Mesenteric fat pad (tissue), 1 donor: ENCODE measurements at places on chromosomes 6 and 20. TPM values are rescaled to one million over a fixed set of nuclear protein-coding genes. Genes with fewer than 3 reads are reported as not detected.

GRCh38 chr6:16961577-16961976 lies 140.3 kb upstream of the STMND1 start:
- DNase-seq, result no peak

- DNase-seq, result no peak
These were observed 43.0 kb downstream of the TIAM2 start for GRCh38 chr6:155038104-155038503.

The LY6G6F gene
- total RNA-seq, result not detected

DNA sequence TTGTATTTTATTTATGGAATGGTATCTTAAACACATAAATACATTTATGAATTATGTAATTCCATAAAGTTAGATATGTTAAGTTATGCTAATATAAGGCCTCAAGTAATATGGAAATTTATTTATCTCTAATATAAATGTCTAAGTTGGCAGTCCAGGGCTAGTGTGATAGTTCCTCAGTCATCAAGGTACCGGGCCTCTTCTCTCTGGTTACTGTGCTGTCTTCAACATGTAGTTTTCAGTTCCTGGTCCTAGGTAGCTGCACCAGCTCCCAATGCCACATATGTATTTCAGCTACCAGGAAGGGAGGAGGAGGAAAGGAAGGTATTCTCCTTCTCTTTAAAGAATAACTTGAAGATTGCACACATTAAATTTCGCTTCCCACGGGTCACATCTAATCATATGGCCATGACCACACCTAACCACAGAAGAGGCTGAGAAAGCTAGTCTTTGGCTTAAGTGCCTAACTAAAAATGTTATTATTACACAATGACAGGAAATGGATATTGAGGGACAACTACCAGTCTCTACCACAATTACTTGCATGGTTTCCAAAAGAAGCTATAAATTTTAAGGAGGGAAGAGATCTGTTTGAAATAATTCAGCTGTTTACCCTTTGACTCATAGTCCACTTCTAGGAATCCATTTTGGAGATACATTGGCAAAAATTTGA lies 68.6 kb downstream of the BCKDHB start:
- DNase-seq, result no peak

DNA sequence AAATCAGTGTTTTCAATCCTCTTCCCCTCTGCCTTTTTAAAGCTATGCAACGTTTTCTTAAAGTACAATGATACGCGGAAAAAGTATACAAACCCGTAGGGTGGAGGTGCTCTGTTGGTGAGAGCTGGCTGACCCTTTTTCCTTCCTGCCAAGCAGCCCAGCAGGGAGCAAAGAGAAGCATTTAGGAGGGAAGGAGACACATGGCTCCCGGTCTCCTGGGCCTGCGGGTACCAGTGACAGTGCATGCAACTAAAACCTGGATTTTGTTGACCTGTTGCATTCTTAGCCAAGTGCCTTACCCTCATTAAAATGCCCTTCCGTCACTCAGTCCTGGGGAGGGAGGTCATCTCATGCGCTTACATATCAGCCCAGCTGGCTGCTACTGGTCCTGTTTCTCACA lies 87.2 kb downstream of the SLX4IP start:
- no peak for DNase-seq

The MAK gene
- 0.71 TPM for total RNA-seq

The MPIG6B gene
- not detected for total RNA-seq

DNA sequence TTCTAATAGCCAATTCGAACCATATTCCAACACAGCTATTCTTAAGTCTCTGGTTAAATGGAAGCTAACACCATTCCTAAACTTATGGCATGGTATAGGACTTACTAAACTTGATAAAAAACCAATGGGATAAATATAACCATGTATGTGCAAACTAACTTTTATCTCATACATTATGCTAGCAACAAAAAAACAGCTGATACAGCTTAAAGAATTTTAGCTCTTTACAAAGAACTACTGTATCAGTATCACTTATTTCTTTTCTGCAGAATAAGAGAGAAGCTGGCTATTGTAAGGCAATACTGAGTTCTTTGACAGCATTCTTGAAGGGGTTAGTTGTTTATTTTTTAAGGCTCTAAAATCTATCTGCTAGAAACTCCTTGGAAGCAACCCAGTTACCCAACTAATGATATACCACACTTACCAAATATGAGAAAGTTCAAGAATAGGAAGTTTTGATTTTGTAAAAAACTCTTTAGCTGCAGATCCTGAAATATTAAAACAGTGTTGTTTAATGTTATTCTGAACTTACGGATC lies 44.9 kb downstream of the REPS1 start:
- no peak for DNase-seq

- DNase-seq, result no peak
These were observed 147.0 kb downstream of the HS3ST5 start for GRCh38 chr6:114195631-114196403.

GRCh38 chr6:68760485-68760884 lies 125.4 kb downstream of the ADGRB3 start:
- no peak for DNase-seq

The HCK gene
- 35.1 TPM for total RNA-seq

DNA sequence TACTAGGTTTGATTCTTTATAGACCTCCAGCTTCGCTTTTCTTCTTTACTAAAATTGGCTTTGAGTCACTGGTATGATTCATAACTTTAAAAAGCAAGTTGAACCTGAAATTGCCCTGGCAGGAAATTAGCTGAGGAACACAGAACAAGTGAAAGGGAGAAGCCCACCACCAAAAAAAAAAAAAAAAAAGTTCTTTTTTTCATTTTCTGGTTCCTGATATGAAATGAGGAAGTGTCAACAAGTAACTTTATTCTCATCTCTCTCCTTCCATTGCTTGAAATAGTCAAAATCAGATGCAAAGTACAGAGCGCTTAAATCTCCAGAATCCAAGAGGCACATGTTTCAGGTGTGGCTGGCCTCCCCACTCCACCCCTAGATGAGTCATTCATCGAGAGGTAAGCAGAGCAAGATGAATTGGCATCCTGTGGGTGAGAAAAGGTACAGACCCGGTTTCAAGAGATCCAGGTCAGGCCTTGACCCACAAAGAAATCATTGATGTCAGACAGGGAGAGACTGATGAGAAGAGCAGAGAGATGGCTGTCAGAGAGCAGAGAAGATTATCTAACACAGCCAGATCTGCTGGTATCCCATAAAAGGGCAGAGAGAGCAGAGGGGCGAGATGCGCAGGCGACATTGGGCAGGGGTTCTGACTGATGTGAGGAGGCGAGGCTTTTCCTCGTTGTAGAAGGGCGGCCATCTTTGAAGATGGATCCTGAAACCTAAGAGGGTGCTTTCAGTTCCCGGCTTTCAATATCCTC lies 54.8 kb upstream of the MBOAT1 start:
- no peak for DNase-seq

DNA sequence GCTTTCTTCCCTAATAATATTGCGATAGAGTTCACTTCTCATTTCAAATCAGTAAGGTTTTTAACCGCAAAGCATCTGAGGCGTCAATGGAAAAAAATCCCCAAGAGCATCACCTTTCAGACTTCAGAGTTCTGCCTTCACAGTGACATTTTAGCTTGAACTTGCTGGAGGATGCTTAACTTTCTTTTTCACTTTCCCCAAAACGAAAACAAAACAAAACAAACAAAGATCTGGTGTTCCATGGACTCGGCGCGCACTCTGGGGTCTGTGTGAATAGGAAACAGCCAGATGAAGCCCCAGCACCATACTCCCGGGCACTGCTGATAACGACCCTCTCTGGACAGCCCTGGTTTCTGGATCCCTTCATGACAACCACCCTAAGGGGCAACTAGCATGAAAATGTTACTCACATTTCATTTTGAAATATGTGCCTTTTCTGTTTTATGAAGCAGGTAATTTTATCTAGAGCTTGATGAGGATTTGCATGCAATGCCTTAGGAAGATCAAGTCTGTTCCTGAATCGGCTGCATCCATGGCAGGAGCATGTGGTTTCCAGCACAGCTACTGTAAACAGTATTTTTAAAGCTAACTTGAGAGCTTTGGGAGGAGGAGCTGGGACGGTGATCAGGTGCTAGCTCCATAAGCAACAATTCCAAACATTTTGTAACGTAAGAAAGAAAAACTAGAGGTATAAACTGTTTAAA lies 44.5 kb downstream of the RAMACL start:
- no peak for DNase-seq

GRCh38 chr6:25689966-25690365 lies 38.0 kb downstream of the SCGN start:
- DNase-seq, result no peak

The TNXB gene
- 187 TPM for total RNA-seq

- DNase-seq, result no peak
These were observed 118.0 kb downstream of the B3GAT2 start for GRCh38 chr6:70838907-70839285.

GRCh38 chr6:79568996-79569395 lies 31.8 kb upstream of the LCA5 start:
- DNase-seq, result no peak

The LAMA2 gene
- 82.9 TPM for total RNA-seq

- no peak for DNase-seq
These were observed 375.9 kb upstream of the PTCHD4 start for GRCh38 chr6:48486876-48487275.

DNA sequence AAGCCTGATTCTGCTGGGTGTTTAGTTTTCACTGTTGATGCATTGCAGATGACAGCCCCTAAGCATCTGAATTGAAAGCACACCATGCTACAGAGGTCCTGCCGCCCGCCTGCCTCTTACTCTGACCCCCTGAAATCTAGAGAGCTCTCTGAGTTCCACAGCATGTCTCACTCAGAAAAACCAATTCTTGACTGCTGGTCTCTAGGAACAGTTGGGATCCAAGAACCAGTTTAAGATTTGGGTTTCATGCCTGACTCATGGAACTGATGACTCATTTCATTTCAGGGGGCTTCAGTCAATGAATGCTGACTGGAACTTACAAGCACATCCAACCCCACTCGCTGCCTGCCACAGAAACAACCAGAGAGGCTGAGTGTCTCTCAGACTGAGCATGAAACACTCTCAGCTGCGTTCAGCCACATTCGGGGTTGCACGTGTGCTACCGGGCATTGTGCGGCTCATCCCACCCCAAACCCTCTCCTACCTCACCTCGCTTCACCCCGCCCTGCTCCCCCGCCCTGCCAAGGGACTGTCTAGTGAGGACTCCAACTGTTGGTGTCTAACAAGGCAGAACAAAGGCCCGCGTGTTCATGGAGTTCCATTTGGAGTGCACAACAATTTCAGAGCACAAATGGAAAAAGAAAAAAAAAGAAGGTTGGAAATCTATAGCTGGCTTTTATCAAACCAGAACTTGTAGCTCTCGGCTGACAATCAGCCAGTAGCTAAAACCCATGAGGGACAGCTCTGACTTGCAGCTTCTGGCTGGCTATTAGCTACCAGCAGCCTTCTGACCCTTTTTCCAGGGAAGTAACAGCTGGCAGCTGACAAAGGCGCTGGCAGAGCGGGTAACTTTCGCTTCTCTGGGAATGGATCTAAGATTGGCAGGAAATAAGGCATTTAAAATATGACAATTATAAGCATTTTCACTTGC lies 20.0 kb upstream of the TRAF3IP2 start:
- no peak for DNase-seq

DNA sequence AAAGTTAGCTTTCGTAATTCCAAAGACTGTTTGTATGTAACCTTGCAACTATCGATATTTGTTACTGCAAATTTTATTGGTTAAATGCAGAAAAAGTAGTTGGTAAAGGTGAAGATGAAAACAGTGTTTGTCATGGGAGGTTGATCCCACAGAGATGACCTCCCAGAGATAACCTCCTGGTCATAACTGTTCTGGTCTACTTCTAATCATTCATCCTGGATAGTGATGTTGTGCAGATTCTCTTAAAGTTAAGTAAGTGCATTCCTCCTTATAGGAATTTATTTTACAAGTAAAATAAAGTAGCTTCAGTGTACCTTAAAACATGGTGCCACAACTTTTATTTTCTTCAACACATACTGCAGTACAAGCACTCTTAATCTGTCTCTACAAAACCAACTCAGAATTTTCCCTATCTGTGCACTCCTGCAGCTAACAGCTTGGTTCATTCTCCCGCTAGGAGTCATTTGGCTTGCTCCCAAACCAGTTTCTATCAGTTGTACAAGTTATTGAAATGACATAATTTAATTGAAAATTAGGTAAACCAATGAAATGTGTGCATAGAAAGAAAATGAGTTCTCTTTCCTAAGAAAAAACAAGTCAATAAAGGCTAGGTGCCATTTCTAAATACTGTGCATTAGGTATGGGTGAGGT lies 19.2 kb downstream of the METTL24 start:
- DNase-seq, result no peak

- no peak for DNase-seq
These were observed 251.1 kb upstream of the ARID1B start for GRCh38 chr6:156526081-156526480.

DNA sequence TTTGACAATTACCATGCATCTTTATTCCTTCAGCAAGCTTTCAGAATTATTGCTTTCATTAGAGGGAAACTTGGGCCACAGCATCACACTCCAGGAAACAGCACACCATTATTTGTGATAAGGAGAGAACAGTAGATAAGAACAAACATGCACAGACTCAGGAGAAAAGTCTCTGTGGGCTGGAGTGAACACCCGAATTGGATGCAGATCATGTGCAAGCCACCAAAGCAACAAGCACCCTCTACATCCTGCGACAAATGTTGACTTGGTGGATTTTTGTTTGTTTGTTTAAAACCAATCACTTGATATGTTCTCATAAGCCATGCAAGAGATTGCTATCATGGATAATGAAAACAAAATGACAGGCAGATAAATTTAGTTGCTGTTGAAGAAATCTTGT lies 67.7 kb upstream of the ZFP64 start:
- DNase-seq, result no peak

The SNPH gene
- total RNA-seq, result 4.9 TPM

The PRSS16 gene
- 0.19 TPM for total RNA-seq

DNA sequence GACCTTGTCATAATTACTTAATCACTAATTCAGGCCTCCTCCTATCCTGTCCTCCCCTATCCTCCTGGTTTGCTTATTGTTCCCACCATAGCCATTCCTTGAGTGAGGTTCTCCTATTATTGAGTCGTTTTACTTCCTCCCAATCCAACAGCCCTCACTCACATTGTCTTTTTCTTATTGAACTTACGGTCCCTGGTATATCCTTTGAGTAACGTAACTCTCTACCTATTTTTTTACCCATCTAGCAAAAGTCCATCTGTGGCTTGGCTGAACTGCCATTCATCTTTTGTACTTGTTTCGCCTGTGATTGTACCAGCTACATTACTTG lies 43.1 kb downstream of the DEK start:
- no peak for DNase-seq

The CPNE5 gene
- total RNA-seq, result 2.8 TPM

DNA sequence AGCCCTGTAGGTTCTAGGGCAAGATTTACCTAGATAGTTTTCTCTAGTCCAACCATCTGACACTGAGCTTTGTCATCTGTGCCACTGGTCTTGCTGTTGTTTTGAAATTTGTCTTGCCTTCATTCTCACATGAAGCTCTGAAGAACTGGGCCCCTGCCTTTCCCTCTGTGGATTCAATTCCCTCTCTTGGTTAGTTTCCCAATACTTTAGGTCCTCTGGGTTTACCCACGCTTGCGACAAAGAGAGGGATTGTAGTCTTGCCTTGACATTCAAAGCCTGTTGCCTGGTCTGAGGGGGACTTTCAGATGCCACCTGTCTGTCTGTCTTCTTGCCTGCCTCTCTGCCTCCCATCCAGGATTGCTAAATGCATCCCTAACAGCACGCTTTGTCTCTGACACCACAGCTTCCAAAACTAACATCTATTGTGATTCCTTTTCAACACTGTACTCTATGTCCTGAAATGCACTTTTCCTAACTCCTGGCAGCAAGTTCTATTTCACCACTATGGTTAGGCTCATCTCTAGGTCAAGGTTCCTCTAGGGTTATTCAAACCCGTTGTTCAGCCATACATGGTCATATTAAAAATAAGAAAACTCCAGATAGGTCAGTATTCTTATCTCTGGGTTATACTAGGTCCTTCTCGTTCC lies 25.5 kb upstream of the MANEA start:
- no peak for DNase-seq
